ENCODE measurements at places on chromosomes 12 and 14.

GRCh38 chr12:110756611-110757010, 13.9 kb upstream of the PPP1CC start:
- DNase-seq, result no peak

- no peak for DNase-seq
Measured at GRCh38 chr12:24408305-24408704, 458.8 kb upstream of the SOX5 start.

GRCh38 chr14:100110816-100111215, 45.6 kb downstream of the EVL start:
- DNase-seq, result no peak

- DNase-seq, result no peak
Measured at GRCh38 chr12:110287986-110288385, 6.9 kb downstream of the ATP2A2 start.

DNA sequence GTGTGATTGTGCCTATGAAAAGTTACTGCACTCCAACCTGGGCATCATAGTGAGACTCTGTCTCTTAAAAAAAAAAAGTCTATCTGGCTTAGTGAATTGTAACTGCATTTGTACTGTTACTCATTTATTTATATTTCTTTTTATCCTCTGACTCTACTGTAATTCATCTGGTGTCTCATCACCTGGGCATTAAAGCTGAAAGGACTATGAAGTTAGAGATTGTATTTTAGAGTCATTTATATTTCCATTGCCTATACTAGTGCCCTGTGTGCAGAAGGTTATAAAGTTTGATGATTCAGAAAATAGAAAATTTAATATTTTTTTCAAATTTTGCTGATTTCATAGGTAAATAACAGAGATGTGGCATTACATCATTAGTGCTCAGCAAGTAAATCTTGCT, 30.2 kb downstream of the BICDL1 start:
- no peak for DNase-seq

DNA sequence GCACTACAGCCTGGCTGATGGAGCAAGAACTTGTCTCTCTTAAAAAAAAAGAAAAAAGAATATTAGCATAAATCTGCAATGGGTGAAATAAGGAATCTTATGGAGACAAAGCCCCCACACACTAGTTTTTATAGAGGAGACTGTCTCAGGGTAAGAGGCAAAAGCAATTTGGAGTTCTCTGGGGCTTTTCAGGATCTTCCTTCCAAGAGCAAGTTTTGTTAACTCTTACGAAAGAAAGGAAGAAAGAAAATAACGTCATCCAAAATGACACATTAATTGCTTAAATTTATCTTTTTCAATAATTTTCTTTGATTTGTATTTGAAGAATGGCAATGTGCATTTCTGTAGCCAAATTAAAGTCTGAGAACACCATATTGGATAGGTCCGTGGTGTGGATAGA, 3.8 kb downstream of the PDE6H start:
- no peak for DNase-seq

Measured in DMS 273 treated with DMSO at 0.1 percent for 48 hours (cell line).